Glomerular endothelial cell (primary cell): ENCODE measurements at places on chromosomes 6 and 20. TPM values are rescaled to one million over a fixed set of nuclear protein-coding genes. Genes with fewer than 3 reads are reported as not detected.

The ADA gene
- 35.6 and 55.5 TPM in 2 replicates for total RNA-seq

DNA sequence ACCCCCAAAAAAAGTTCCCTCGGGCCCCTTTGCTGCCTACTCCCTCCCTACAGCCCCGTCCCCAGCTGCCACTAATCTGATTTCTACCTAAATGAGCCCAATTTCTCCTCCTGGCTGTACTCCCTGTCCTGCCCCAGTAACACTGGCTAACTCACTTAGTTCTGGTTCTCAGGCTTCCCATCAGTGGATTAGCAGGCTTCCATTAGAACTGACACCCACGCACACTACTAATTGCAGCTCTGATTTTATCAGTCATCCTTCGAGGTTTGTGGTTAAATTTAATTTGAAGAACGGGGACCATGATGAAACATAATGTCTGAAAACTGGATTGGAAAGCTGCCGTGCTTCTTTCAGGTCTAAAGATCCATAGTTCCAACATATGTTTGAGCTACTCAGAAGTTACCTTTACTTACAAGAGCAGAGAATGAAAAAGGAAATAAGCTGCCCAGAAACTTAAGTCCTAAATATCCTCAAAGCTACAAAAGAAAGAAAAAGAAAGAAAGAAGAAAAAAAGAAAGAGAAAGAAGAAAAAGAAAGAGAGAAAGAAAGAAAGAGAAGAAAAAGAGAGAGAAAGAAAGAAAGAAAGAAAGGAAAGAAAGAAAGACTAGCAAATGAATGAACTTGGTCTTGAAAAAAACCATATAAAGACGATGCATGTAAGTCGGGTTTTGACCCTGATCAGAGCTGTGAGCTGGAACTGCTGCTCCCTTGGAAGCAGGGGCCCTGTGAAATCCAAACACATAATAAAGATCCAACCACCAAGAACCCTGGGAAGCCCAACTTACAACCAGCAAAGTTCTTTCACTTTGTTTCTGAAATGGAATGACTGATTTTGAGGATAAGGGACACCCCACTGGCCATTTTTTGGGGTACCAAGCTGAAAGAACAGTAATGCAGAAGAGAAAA is 51.7 kb downstream of the CNKSR3 start:
- DNase-seq = no peak

GRCh38 chr20:4550740-4551139 is 171.0 kb upstream of the PRND start:
- no peak for DNase-seq

GRCh38 chr20:15455279-15455678 is 1117.9 kb upstream of the FLRT3 start:
- DNase-seq = no peak

The RNF144B gene
- 30.3 and 33.4 TPM in 2 replicates for total RNA-seq

- DNase-seq = no peak
Measured at GRCh38 chr20:24937579-24937978, 11.5 kb upstream of the CST7 start.
